Activated CD8-positive, alpha-beta T cell treated with anti-CD3 and anti-CD28 coated beads, Interleukin-2, amount 10 ng/mL, durations not matched to agents 7 days and 5 days (primary cell): ENCODE measurements at places on chromosomes 12 and 14. TPM values are rescaled to one million over a fixed set of nuclear protein-coding genes. Genes with fewer than 3 reads are reported as not detected.

GRCh38 chr14:35961697-35962274, 135.6 kb downstream of the BRMS1L start:
- H3K27ac ChIP-seq, result no peak overlapping the region
- no peaks in the 10 kb centered on the region for H3K4me1 ChIP-seq
- peaks cover 9% of the 10 kb centered on the region for H3K27me3 ChIP-seq
- no peaks in the 10 kb centered on the region for H3K36me3 ChIP-seq
- DNase-seq, result no peak

DNA sequence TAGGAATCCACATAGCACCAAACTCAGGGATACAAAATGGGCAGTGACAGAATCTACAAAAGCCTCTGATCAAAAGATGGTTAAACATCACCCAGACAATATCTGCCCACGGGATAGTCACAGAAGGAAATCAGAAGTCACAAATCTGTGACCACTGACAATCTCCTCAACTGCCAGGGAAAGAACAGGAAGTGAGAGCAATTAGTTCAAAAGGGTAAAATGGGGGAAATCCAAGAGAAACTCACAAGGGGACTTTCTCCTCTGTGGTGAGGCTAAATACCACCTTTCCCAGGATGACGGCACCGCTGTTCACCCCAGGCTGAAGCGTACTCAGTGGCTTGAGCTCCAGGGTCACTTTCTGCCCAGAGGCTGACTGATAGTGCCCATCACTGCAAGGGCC, 10.7 kb downstream of the TTC5 start:
- no peak for DNase-seq
- peaks cover 3% of the 10 kb centered on the region for H3K4me1 ChIP-seq
- peaks cover 38% of the 10 kb centered on the region for H3K36me3 ChIP-seq

Gene EAPP
- total RNA-seq, result 28.8 TPM

DNA sequence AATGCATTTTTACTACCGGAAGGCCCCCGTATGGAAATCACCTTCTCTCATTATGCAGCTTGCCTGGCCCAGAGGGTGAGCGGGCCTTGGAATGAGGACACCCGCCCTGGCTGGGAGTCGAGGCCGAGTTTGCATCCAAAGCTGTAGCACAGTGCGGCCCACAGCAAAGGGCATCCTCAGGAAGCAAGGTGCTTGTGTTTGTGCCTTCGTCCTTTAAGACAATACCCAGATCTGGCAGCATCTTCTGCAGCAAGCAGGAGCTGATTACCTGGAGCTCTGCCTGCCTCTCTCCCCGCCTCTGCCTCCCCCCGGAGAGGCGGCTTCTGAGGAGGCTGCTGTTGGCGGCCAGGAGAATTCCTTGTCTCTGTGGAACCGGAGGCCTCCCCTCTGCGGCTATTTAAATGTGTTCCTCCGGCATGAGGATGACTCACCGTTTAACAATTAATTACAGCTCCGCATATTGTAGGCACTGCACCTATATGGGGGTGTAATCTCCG, 145.3 kb downstream of the CACNA1C start:
- no peak for DNase-seq
- H3K27ac ChIP-seq, result no peak overlapping the region
- H3K4me1 ChIP-seq, result no peaks in the 10 kb centered on the region
- no peak overlapping the region for H3K4me3 ChIP-seq

GRCh38 chr14:89708982-89709625, 245.4 kb downstream of the EFCAB11 start:
- no peak for DNase-seq
- peaks cover 21% of the 10 kb centered on the region for H3K36me3 ChIP-seq
- H3K27me3 ChIP-seq, result no peaks in the 10 kb centered on the region

- H3K27ac ChIP-seq, result no peak overlapping the region
- H3K4me3 ChIP-seq, result no peak overlapping the region
- H3K4me1 ChIP-seq, result peaks cover 2% of the 10 kb centered on the region
- no peak for DNase-seq
- no peaks in the 10 kb centered on the region for H3K27me3 ChIP-seq
- no peaks in the 10 kb centered on the region for H3K36me3 ChIP-seq
Observed at GRCh38 chr12:113386866-113387566, 16.7 kb downstream of the SDS start.

- H3K27ac ChIP-seq, result no peak overlapping the region
- H3K36me3 ChIP-seq, result no peaks in the 10 kb centered on the region
- H3K4me1 ChIP-seq, result no peaks in the 10 kb centered on the region
- peaks cover 3% of the 10 kb centered on the region for H3K27me3 ChIP-seq
Observed at GRCh38 chr12:50338920-50339645, 55.8 kb upstream of the LIMA1 start.

GRCh38 chr12:113097716-113098440, 37.7 kb downstream of the RASAL1 start:
- no peak overlapping the region for H3K4me3 ChIP-seq
- H3K27ac ChIP-seq, result no peak overlapping the region
- H3K27me3 ChIP-seq, result peaks cover 4% of the 10 kb centered on the region
- H3K36me3 ChIP-seq, result no peaks in the 10 kb centered on the region
- DNase-seq, result no peak

Gene MON2
- total RNA-seq, result 46.6 TPM

Gene ARHGEF25
- total RNA-seq, result 0.37 TPM

- no peaks in the 10 kb centered on the region for H3K36me3 ChIP-seq
- H3K4me3 ChIP-seq, result no peak overlapping the region
- H3K27ac ChIP-seq, result no peak overlapping the region
- no peaks in the 10 kb centered on the region for H3K27me3 ChIP-seq
- no peak for DNase-seq
Observed at GRCh38 chr12:98156697-98157096, 358.7 kb upstream of the TMPO start.
